Right lobe of liver (tissue), 6 donors: ENCODE measurements at places on chromosomes 12 and 14. TPM values are rescaled to one million over a fixed set of nuclear protein-coding genes. Genes with fewer than 3 reads are reported as not detected.

- DNase-seq: no peak
Measured at GRCh38 chr14:21852061-21852664, 178.5 kb upstream of the OR4E1 start.

GRCh38 chr14:63853831-63854293, 1.1 kb downstream of the SYNE2 start:
- DNase-seq: peak; percentile 70

- DNase-seq: no peak
Measured at GRCh38 chr14:38883127-38883526, 219.9 kb downstream of the SEC23A start.

GRCh38 chr12:69243099-69244084, 4.0 kb downstream of the CPSF6 start:
- no peak for DNase-seq

GRCh38 chr12:27577688-27578087, 53.7 kb downstream of the PPFIBP1 start:
- DNase-seq: no peak

DNA sequence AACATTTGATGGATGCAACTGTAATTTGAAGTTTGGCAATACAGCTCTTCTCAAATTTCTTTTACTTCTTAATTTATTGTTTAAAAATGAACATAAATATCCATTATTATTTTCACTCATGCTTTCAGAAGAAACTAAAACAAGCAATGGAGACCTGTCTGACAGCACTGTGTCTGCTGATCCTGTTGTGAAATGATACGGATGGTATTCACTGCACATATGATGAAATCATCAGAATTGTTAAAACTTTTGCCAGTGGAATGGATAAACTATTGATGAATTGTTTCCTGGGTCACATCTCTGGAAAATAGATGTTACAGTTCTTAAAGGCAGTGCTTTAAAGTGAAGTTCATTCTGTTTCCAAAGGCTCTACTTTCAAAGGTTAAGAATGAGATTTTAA, 59.2 kb downstream of the WASHC4 start:
- DNase-seq: no peak

Gene GPX2
- total RNA-seq: 254 TPM

Gene TAS2R42
- not detected for total RNA-seq

- no peak for DNase-seq
Measured at GRCh38 chr12:108270035-108270848, 68.9 kb downstream of the CMKLR1 start.

Gene ADCY6
- 12.2 TPM for total RNA-seq

- DNase-seq: no peak
Measured at GRCh38 chr12:105820429-105821125, 318.2 kb downstream of the NUAK1 start.

DNA sequence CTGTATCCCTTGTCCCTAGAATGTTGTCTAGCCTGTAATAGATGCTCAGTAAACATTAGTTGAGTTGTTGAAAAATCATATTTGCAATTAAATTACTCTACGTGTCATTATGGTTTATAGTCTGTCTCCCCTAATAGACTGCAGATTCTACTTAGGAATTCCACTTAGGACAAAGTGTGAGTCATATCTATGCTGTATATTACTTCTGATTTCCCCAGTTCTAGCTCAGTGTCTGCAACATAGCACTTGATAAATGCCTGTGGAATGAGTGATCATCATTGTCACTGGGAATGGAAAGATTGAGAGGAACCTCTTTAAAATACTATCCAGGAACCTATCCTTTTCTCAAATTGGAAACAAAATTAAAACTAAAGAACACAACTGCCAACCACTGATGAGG, 99.3 kb downstream of the TBX5 start:
- no peak for DNase-seq

Gene SERPINA3
- total RNA-seq: 8,417 TPM

DNA sequence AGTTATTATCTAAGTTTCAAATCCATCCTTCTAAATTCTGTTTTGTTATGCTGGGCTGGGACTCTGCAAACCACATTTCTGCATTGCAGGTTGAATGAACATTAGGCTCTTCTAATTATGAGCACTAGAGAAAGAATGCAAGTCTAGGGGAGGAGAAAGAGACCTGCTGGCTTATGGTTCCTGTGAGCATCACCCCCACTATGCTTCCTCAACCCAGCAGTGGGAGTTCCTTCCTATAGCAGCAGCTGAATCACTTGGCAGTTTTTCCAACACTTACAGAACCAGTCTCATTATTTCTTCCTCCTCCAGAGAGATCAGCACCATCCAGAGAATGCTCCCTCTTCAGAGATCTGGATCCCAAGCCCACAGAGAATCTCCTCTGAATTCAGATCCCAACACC, 297.7 kb upstream of the CLEC14A start:
- no peak for DNase-seq

Gene PTCSC3
- total RNA-seq: not detected

- no peak for DNase-seq
Measured at GRCh38 chr12:16833376-16834015, 227.5 kb upstream of the LMO3 start.

GRCh38 chr12:120936197-120936596, 32.0 kb upstream of the SPPL3 start:
- no peak for DNase-seq

GRCh38 chr12:70044167-70044566, 199.1 kb upstream of the CNOT2 start:
- DNase-seq: no peak

Gene GPRC5D
- not detected for total RNA-seq

DNA sequence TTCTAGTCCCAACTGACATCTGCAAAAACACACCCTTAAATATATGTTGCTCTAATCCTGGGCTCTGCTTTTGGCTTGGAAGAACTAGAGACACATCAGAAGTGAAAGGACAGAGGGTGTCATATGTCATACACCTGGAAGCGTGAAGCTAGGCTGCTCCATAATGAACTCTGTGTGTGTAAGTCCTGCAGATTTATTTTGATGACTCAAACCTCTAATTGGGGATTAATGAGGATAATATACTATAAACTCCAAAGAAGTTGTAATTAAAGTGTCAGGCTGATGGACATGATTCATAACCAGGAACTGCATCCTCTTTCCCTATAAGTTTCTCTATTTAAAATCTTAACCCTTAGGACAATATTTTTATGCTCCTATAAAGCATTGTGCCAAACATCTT, 4.4 kb upstream of the KCNK10 start:
- DNase-seq: no peak

Gene ATL1
- total RNA-seq: 0.27 TPM

GRCh38 chr12:49198431-49199155, 9.7 kb upstream of the TUBA1A start:
- DNase-seq: peak; percentile 26

- DNase-seq: no peak
Measured at GRCh38 chr12:66154776-66155175, 15.0 kb downstream of the TMBIM4 start.

Gene OVCH1
- total RNA-seq: not detected

DNA sequence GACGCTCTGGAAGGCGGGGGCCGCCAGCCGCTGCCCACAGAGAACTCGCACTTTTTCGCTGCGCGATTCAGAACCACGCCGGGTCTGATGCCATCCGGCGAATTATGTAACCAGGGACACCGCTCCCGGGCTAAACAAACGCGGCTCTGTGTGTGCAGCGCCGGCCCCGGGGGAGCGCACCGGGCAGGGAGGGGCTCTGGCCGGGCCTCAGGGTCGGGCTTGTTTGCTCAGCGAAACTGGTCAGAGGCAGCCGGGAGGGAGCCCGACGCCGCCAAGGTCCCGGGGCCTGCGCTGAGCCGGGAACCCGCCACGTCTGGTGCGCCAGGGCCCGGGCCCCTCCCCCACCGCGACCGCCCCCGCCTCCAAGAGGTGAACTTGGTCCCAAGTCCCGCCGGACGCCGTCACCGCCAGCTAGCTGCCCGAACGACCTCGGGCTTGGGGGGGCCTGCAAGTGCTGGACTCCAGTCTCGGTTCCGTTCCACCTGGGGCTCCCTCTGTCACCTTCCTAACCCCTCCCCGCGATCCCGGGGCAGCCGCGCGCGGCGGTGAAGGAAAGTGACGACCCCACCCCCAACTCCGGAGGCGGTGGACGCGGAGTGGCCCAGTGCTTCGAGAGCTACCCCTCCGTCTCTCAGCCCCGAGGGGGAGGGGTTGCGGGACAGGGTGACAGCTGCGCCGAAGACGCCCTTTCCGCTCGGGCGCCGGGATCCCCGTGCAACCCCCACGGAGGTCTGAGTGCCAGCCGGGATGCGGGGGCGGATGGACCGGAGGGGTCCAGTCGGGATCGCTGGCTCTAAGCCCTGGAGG, 848 bp downstream of the CTDSP2 start:
- peak; percentile 95 for DNase-seq

Gene ITGB7
- total RNA-seq: 5.0 TPM

GRCh38 chr12:69007101-69007854, 74.3 kb upstream of the CPM start:
- DNase-seq: no peak

- DNase-seq: no peak
Measured at GRCh38 chr14:52067873-52068614, 815 bp downstream of the NID2 start.

Gene RPS26
- total RNA-seq: 17.2 TPM

DNA sequence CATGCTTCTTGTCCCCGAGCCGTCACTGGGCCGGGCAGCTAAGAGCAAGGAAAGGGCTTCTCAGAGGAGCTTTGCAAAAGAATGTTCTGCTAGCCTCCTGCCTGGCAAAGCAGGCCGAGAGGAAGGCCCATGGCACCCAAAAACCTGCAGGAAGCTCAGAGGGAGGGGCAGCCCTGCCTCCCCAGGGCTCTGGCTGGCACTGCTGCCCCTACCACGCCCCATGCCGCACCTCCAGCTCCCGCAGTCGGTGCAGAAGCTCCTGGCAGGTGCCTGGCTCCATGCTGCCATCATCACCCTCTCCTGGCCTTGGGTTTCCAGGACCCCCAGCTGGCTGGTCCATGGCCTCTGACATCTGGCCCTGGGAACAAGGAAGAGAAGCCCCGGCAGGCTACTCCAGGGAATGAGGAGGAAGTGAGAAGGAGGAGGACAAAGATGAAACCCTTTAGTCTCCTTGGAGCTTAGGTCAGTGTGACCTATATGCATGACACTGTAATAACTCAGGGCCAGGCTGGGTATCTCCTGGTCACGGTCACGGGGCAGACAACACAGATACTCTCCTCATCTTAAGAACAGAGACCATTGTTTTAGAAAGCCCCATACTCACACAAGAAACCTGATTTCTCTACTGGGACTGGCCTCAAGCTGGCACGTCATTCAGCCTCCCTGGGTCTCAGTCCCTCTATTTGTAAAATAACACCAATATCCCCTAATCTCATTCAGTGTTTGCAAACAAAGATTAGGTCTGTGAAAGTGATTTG, 24.3 kb downstream of the NCKAP5L start:
- DNase-seq: no peak

DNA sequence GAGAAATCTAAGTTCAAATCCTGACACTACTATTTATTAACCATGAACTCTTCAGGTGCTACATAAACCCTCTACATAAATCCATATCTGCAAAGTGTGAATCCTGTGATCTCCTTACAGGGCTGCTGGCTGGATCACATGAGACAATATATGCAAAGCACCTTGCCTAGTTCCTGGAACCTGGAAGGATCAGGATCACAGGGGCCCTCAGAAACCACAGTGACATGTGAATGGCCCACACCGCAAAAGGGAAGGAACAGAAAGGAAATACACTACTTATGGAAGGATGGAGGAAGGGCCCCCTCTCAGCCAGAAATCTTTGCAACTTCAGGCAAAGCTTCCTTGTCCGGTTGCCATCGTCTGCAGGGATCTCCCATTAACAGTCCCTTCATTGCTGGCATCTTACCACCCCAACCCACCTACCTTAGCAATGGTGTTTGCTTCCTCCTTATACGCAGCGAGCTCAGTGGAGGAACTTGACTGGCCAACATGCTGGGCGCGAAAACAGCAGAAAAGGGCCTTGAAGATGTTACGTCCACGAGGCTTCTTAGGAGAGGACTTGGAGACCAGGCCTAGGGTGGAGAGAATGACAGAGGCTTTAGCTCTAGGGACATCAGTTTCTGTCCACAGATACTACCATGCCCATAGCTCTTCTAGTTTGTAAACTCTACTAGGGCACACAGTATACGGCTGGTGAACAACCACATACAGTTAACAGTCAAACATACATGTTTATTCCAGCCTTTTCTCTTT, 10.7 kb upstream of the AVIL start:
- DNase-seq: no peak

GRCh38 chr14:68409387-68409786, 383.5 kb downstream of the ZFP36L1 start:
- DNase-seq: no peak

Gene CABP1
- not detected for total RNA-seq

Gene STXBP6
- 1.1 TPM for total RNA-seq

DNA sequence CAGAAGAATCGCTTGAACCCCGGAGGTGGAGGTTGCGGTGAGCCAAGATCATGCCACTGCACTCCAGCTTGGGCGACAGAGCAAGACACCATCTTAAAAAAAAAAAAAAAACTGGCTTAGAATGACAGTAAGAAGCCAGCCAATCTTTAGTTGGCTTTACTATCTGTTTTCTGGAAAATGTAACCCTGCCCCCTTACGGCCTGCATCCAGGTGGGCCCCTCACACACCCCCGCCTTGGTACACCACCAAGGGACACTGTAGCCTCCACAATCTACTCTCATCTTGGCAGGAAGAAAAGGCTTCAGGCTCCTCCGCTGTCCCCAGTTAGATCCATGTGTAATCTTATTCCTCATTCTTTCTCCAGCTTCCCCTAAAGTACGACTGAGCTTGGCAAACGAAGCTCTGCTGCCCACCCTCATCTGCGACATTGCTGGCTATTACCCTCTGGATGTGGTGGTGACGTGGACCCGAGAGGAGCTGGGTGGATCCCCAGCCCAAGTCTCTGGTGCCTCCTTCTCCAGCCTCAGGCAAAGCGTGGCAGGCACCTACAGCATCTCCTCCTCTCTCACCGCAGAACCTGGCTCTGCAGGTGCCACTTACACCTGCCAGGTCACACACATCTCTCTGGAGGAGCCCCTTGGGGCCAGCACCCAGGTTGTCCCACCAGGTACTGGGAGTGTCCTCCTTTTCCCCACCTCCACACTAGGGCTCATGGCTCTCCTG, 6.6 kb downstream of the TAPBPL start:
- no peak for DNase-seq

DNA sequence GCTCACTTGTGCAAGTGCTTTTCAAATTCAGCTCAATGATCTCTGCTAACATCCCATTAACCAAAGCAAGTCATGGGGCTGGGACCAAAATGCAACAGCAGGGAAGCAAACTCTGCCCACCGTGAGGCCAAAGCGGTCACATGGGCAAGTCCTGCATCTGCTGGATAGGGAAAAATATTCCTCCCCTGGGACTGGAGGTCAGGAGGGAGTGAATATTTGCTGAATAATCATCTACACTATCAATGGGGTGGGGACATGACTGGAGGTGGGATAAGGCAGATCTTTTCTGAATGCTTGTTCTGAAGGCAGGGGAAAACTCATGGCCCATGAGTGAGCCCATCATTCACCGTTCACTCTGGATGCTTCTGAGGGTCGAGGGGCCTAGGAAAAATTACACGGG, 45.1 kb upstream of the VRK1 start:
- DNase-seq: no peak

Gene RPL10L
- total RNA-seq: not detected

DNA sequence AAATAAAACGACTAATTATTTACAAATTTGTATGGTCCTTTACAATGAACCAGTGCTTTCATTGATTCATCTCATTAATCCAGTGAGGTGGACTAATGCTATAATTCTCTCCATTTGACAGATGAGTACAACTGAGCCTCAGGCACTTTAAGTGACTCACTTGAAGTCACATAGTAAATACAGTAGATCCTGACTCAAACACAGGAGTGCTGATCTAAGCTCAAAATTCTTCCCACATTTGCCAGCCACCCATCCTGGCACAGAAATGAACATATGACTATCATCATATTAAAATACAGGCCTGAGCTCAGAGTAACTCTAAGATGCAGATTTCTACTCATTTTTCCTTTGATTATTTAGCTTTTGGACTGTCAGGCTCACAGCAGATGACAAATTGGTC, 30.6 kb downstream of the SLC16A7 start:
- DNase-seq: no peak

Gene NPFF
- total RNA-seq: not detected
